ENCODE measurements at places on chromosomes 1 and 21. TPM values are rescaled to one million over a fixed set of nuclear protein-coding genes. Genes with fewer than 3 reads are reported as not detected.

- no peaks in the 10 kb centered on the region for H3K4me1 ChIP-seq
- H3K27me3 ChIP-seq = no peaks in the 10 kb centered on the region
- no peak overlapping the region for H3K4me3 ChIP-seq
- H3K36me3 ChIP-seq = no peaks in the 10 kb centered on the region
- H3K27ac ChIP-seq = no peak overlapping the region
These were observed 21.2 kb downstream of the SLC45A3 start for GRCh38 chr1:205658943-205659581.

The PKNOX1 gene
- total RNA-seq = 26.8 TPM

- no peak overlapping the region for H3K4me3 ChIP-seq
- H3K27me3 ChIP-seq = peaks cover 50% of the 10 kb centered on the region
- H3K27ac ChIP-seq = no peak overlapping the region
- no peak for DNase-seq
These were observed 77.5 kb downstream of the RRAGC start for GRCh38 chr1:38781872-38782617.

GRCh38 chr1:81967951-81968350, 167.2 kb downstream of the ADGRL2 start:
- H3K27ac ChIP-seq = no peak overlapping the region
- DNase-seq = no peak
- no peak overlapping the region for H3K4me3 ChIP-seq
- no peaks in the 10 kb centered on the region for H3K36me3 ChIP-seq

The GBP3 gene
- total RNA-seq = 9.0 TPM

The LEMD1 gene
- not detected for total RNA-seq

The UTS2 gene
- not detected for total RNA-seq

GRCh38 chr1:91877574-91878208, 8.3 kb downstream of the TGFBR3 start:
- peaks cover 72% of the 10 kb centered on the region for H3K4me1 ChIP-seq
- peak; percentile 46 for DNase-seq
- H3K27me3 ChIP-seq = no peaks in the 10 kb centered on the region
- H3K4me3 ChIP-seq = peak overlapping the region; percentile 76
- no peaks in the 10 kb centered on the region for H3K36me3 ChIP-seq

DNA sequence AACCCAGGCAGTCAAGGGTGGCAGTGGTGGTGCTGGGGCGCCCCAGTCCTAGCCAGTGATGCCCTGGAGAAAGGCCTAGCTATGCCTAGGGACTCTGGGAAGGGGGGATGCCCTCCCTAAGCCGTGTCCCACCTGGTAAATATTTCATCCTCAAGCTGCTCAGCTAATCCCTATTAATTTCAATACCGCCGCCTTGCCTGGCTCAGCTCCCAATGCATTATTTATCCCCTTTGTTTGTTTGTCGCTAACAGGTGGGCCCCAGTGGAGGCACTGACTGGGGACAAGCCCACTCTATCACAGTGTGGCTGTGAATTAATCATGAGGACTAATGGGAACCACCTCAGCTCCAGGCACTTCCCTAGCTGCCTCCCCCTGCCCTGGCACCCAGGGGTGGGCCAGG, 22.5 kb downstream of the DMAP1 start:
- no peaks in the 10 kb centered on the region for H3K36me3 ChIP-seq
- no peak for DNase-seq
- no peak overlapping the region for H3K27ac ChIP-seq
- no peak overlapping the region for H3K4me3 ChIP-seq

The MSH4 gene
- total RNA-seq = 0.65 TPM

GRCh38 chr1:212179394-212180076, 105.7 kb upstream of the PPP2R5A start:
- no peak overlapping the region for H3K27ac ChIP-seq
- no peak for DNase-seq
- H3K27me3 ChIP-seq = no peaks in the 10 kb centered on the region

GRCh38 chr21:34086887-34087306, 13.5 kb downstream of the MRPS6 start:
- H3K27me3 ChIP-seq = no peaks in the 10 kb centered on the region
- DNase-seq = peak; percentile 10
- peaks cover 39% of the 10 kb centered on the region for H3K4me1 ChIP-seq
- no peak overlapping the region for H3K4me3 ChIP-seq
- peaks cover 7% of the 10 kb centered on the region for H3K36me3 ChIP-seq
- H3K27ac ChIP-seq = no peak overlapping the region

The FAM177B gene
- total RNA-seq = not detected

- no peak overlapping the region for H3K27ac ChIP-seq
- no peaks in the 10 kb centered on the region for H3K27me3 ChIP-seq
- H3K4me3 ChIP-seq = no peak overlapping the region
- H3K4me1 ChIP-seq = peaks cover 43% of the 10 kb centered on the region
- H3K36me3 ChIP-seq = no peaks in the 10 kb centered on the region
These were observed 20.5 kb upstream of the CD2 start for GRCh38 chr1:116733476-116734365.

DNA sequence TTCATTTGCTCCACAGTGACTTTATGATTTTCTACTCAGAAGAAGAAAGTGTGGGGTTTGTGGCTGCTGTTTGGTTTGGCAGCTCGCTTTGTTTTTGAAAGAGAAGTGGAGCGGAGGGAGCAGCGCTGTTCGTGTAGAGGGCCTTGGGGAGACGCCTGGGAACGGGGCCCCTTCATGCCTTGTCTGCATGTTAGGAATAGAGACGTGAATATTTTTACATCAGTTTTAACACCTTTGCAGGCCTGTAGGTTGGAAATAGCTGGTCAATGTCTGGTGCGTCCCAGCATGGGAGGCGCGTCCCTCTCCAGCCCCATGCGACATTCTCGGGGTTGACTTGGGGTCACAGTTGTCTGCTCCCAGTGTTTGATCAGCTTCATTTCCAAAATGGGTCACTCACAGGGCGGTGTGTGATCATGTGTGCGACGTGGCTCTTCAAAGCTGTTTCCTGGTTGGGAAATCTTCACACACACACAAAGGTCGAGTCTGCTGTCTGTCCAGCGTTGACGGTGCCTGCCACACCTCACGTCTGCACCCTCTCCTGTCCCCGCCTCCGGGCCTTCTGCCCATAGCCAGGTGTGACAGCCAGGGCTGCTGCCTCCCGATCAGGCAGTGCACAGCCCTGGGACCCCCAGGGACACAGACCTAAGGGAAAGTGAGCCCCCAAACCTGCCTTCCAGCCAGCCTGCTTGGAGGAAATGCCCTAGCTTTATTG, 149.2 kb downstream of the PSMG1 start:
- peak overlapping the region; percentile 14 for H3K4me3 ChIP-seq
- H3K27ac ChIP-seq = no peak overlapping the region
- peaks cover 18% of the 10 kb centered on the region for H3K4me1 ChIP-seq
- H3K27me3 ChIP-seq = peaks cover 17% of the 10 kb centered on the region

DNA sequence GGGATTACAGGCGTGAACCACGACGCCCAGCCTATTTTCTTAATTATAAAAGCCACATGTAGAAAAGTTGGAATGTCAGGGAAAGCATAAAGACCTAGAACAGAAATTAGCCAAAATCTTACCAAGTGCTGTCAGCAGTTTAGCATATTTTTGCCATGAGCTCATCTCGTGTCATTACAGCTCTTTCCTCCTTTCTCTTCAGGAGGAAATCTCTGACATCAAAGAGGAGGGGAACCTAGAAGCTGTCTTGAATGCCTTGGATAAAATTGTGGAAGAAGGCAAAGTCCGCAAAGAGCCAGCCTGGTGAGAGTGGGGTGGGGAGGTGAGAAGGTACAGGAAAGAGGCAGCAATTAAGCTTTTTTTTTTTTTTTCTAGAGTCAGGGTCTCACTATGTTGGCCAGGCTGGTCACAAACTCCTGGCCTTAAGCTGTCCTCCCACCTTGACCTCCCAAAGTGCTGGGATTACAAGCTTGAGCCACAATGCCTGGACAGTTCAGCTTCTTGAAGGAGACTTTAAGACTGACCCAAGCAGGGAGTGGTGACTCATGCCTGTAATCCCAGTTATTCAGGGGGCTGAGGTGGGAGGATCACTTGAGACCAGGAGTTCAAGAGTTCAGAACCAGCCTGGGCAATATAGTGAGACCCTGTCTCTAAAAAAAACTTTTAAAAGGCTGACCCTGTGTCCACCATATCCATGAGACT, 8.4 kb upstream of the BGLAP start:
- DNase-seq = no peak
- no peak overlapping the region for H3K27ac ChIP-seq
- H3K4me3 ChIP-seq = no peak overlapping the region
- H3K4me1 ChIP-seq = no peaks in the 10 kb centered on the region
- H3K36me3 ChIP-seq = peaks cover 22% of the 10 kb centered on the region
- H3K27me3 ChIP-seq = no peaks in the 10 kb centered on the region

DNA sequence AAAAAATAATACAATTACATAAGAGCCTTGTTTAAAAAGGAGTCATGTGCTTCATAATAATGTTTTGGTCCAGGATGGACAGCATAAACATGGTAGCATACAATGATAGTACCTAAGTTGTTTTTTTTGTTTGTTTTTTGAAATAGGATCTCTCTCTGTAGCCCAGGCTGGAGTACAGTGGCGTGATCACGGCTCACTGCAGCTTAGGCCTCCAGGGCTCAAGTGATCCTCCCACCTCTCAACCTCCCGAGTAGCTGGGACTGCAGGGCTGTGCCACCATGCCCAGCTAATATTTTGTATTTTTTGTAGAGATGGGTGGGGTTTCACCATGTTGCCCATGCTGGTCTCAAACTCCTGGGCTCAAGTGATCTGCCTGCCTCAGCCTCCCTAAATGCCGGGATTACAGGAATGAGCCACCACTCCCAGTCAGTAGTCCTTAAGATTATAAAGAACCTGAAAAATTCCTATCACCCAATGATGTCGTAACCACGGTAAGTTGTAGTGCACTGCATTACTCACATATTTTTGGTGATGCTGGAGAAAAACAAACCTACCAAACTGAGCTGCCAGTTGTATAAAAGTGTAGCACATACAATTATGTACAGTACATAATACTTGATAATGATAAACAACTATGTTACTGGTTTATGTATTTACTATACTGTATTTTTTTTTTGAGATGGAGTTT, 22.4 kb upstream of the RCOR3 start:
- no peak overlapping the region for H3K27ac ChIP-seq
- no peak overlapping the region for H3K4me3 ChIP-seq

The MRPS15 gene
- total RNA-seq = 74.5 TPM

DNA sequence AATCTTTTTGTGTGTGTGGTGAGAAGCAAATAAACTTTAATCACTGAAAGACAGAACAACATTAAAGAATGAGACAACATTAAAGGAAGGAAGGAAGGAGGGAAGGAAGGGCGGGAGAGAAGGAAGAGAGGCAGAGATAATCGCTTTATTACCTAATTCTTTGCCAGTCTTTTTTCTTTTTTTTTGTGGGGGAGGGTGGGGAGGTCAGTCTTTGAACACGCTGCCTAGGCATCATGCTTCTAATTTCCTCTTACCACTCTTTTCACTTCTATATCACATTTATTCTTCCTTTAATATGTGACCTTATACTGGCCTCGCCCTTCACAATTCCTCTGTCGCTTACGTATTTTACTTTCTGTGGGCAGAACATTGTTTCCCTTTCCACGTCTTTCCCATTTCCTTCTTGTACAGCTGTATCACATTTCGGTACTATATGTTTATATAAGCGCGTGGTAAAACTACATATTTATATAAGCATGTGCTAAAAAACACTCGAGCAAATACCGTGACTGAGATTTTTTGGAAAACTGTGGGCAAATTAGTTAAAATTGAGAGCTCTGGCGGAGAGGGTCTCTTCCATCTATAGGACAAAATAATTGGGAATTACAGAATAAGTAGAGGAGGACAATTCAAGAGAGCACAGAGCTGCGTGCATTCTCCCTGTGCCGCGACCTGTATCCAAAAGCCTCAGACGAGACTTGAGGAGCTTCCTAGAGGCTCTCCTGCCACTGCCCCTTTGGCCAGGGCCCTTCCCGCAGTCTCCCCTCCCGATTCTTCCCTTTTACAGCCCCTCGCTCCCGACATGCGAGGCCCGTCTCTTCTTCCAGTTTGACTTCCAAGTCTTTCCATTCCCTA, 823 bp upstream of the PRKAA2 start:
- peaks cover 1% of the 10 kb centered on the region for H3K36me3 ChIP-seq
- peaks cover 38% of the 10 kb centered on the region for H3K27me3 ChIP-seq
- no peak overlapping the region for H3K27ac ChIP-seq
- no peak for DNase-seq

The GNG4 gene
- total RNA-seq = 20.4 TPM

DNA sequence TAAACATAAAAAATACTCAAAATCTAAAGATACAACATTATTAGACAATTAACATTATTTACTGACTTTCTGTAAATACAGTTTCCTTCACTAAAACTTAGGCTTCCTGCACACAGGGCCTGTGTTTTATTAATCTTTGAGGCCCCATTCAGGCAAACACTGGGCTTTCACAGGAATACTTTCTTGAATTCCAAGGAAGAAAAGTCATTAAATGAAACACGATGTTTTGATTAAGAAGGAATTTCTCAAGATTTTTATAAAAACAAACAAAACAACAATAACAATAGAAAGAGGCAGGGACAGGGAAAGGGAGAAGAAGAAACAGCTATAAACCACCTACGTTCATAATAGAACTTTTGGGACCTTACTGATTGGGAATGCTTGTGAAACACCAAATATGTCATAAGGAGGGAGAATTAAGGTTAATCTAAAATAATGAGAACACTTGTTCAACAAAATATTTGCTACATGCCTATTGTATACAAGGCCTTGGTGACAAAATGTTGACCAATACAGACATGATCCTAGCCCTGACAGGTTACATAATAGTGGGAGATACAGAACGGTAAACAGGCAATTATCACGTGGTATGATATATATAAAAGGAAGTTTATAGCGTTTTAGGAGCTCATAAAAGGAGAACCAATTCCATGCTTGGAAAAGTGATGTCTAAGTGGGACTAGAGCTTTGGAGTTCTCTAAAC, 3.6 kb downstream of the DDAH1 start:
- no peak overlapping the region for H3K27ac ChIP-seq
- peaks cover 65% of the 10 kb centered on the region for H3K27me3 ChIP-seq
- no peaks in the 10 kb centered on the region for H3K36me3 ChIP-seq
- DNase-seq = no peak
- H3K4me3 ChIP-seq = no peak overlapping the region

DNA sequence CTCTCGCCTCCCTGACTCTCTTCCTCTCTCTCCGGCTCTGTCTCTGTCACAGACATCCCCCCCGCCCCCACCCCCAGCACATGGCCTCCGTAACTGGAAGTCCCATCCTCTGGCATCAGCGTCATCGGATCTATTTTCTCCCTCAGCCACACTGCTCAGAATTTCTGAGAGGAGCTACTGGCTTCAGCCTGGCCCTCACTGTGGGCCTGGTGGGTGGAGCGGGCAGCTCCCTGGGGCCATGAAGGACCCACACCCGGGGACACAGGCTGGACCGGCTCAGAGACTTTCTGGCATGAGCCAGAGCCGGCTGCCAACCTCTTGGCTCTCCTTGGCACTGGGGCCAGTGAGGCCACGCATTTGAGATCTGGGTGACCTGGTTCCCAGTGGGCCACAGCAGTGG, 61.2 kb upstream of the CASZ1 start:
- no peak overlapping the region for H3K4me3 ChIP-seq
- no peak for DNase-seq
- H3K36me3 ChIP-seq = no peaks in the 10 kb centered on the region
- H3K4me1 ChIP-seq = no peaks in the 10 kb centered on the region
- H3K27me3 ChIP-seq = peaks cover 21% of the 10 kb centered on the region

DNA sequence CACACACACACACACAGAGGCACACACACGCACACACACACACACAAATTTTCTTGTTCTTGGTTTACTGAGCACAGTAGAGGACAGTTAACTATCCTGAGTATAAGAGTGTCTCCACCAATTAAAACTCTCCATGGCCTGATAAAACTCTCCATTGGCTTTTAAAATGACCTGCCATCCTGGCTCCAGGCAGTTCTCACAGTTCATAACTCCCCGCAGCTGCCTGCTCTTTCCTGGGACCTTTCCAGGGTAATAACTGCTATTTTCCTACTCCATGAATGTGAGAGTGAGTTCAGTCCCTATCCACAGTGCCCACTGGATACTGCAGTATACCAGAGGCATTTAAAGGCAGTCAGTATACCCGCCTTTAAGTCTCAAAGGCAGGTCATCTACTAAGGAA, 351.5 kb downstream of the PLPP3 start:
- H3K4me1 ChIP-seq = no peaks in the 10 kb centered on the region
- H3K36me3 ChIP-seq = no peaks in the 10 kb centered on the region
- H3K27ac ChIP-seq = no peak overlapping the region

Measured in activated T-cell treated with anti-CD3 and anti-CD28 coated beads, Interleukin-2, amount 50 U/mL, for 72 hours (primary cell).